ENCODE measurements at places on chromosomes 4 and X.

DNA sequence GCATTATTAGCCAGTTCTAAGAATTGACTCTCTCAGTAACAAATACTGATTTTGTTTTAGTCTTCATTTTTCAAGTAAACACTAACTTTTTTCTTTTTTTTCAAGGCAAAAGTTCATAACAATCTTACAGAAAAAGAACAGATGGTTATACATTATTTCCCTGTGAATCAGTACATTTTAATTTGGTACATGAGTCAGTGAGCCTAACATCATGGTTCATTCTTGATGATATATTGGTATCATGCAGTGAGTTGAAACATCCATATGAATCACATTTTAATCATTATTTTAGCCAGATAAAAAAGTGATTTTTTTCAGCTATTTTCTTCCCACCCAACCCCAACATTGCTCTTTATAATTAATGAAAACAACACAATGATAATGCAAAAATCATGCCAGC, 184.3 kb upstream of the TACR3 start:
- DNase-seq = no peak

DNA sequence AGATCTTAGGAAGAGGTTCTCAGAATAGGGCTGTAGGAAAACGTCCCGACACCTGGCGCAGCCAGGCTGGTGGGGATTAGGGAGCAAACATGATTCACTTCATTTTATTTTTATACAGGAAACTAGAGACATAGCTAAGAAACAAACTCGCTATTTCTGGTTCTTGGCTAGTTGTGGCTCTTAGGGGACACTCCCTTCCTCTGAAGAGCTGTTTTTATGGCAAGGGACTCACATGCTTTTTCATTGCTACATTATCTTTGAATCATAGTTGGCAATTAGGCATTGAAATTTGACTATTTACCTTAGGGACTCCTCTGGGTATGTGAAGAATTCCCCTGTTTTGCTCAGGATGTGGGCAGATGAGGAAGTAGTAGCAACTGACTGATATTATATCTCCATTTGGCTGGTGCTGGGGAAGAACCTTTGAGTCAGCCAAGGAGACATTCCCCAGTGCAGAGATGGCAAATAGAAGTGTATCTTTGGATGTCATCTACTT, 174.5 kb downstream of the SMIM20 start:
- no peak for DNase-seq

DNA sequence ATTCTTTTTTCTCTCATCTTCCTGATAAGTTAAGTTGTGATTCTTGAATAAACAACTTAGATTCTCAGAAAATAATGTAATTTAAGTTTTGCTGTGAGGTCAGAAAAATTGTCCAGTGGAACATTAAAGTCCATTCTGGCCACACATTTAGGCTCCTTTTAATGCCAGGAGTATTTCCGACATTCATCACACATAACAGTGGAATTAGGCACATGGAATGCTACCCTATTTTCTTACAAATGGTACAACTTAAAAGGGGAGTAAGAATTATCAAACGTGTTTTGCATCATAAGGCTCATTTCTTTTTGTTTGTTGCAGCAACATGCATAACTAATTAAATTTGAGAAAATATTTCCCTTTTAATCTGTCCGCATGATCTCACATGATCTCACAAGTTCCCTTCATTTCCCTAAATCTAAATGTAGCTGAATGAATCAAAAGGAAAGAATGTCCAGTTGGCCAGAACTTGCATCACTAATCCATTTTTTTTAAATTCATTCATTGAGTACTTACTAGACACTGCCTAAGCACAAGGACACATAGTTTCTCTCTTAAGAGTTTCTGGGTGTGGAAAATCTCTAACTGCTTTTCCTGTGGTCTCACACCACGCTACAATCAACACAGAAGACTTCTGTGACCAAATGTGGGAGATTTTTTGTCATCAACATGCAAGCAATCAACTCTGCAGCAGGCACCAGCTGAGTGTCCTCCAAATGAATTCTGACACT, 22.0 kb downstream of the SPARCL1 start:
- no peak for DNase-seq

DNA sequence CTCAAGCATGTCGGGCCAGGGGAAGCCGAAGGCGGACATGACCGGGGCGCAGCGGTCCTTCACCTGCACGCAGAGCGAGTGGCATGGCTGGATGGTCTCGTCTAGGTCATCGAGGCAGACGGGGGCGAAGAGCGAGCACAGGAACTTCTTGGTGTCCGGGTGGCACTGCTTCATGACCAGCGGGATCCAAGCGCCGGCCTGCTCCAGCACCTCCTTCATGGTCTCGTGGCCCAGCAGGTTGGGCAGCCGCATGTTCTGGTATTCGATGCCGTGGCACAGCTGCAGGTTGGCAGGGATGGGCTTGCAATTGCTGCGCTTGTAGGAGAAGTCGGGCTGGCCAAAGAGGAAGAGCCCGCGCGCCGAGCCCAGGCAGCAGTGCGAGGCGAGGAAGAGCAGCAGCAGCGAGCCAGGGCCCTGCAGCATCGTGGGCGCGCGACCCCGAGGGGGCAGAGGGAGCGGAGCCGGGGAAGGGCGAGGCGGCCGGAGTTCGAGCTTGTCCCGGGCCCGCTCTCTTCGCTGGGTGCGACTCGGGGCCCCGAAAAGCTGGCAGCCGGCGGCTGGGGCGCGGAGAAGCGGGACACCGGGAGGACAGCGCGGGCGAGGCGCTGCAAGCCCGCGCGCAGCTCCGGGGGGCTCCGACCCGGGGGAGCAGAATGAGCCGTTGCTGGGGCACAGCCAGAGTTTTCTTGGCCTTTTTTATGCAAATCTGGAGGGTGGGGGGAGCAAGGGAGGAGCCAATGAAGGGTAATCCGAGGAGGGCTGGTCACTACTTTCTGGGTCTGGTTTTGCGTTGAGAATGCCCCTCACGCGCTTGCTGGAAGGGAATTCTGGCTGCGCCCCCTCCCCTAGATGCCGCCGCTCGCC, at the start of gene SFRP2:
TSS of gene SFRP2 (minus strand) at position 671 of the 864 bp plus-strand sequence. CDS start at position 423, 248 bp downstream.
- no peak for DNase-seq

Data from stimulated activated CD4-positive, alpha-beta T cell treated with anti-CD3 and anti-CD28 coated beads, Interleukin-2, amount 100 ng/mL, for 48 hours (primary cell).